WTC11 (cell line): ENCODE measurements at places on chromosomes 2 and 18. TPM values are rescaled to one million over a fixed set of nuclear protein-coding genes. Genes with fewer than 3 reads are reported as not detected.

Gene ASTL
- 0.69 to 1.4 TPM (median 0.79 TPM) in 3 replicates for total RNA-seq

- H3K4me3 ChIP-seq, result peak overlapping the region; percentile 13; the same call in 1 of the 2 replicates
- peaks cover 37% of the 10 kb centered on the region for H3K4me1 ChIP-seq
- H3K27me3 ChIP-seq, result peaks cover 47% of the 10 kb centered on the region
- H3K27ac ChIP-seq, result peak overlapping the region; percentile 36; the same call in 1 of the 2 replicates
- no peak for DNase-seq
- H3K36me3 ChIP-seq, result peaks cover 31% of the 10 kb centered on the region
These were observed 194.3 kb downstream of the RTP5 start for GRCh38 chr2:242063850-242064249.

Gene LHCGR
- total RNA-seq, result 0.21 to 0.34 TPM (median 0.31 TPM) in 3 replicates

GRCh38 chr2:42048299-42049220, 739 bp downstream of the PKDCC start:
- H3K27ac ChIP-seq, result no peak overlapping the region
- peak overlapping the region; percentile 69 for H3K4me3 ChIP-seq
- H3K4me1 ChIP-seq, result peaks cover 75% of the 10 kb centered on the region
- DNase-seq, result peak; percentile 39
- peaks cover 20% of the 10 kb centered on the region for H3K27me3 ChIP-seq

DNA sequence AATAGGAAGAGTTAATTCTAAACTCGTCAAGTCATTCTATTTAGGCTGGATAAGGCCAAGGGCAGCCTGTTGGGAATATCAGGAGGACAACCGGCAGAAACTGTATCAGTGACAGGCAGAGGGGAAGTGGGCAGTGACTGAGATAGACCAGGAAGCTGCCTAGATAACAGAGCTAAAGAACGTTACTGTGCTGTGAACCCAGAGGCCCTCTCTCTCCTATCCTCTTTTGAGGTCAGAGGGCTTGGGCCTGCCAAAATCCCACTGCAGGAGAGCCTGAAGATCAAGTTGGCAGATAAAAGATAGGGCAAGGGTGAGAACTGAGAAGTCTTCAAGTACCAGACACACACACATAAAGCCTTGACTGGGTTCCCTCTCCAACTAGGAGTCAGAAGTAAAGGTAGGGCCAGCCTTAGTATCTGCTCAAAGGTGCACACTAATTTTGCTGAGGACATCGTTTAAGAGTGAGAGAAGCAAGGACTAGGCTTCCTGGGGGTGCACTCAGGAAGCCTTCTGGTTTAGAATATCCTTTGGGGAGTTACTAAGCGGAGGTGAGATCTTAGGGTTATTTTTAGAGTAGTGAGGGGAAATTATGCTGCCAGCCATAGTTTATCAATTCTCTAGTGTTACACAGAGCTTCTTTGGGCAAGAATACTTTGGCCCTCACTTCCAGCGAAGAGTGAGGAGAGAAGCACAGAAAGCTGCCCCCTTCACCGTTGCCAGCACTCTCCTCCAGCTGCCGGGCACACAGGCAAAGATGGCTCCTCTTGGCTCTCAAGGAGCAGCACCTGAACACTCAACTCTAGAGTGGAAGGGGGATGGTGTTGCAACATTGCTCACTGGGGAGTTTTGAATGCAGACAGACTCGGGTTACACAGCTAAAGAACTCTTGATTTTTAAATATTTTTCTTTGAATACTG, 9.8 kb downstream of the CAVIN2 start:
- no peak overlapping the region for H3K4me3 ChIP-seq
- no peaks in the 10 kb centered on the region for H3K27me3 ChIP-seq
- no peak overlapping the region for H3K27ac ChIP-seq
- no peaks in the 10 kb centered on the region for H3K36me3 ChIP-seq
- peaks cover 14% of the 10 kb centered on the region for H3K4me1 ChIP-seq

DNA sequence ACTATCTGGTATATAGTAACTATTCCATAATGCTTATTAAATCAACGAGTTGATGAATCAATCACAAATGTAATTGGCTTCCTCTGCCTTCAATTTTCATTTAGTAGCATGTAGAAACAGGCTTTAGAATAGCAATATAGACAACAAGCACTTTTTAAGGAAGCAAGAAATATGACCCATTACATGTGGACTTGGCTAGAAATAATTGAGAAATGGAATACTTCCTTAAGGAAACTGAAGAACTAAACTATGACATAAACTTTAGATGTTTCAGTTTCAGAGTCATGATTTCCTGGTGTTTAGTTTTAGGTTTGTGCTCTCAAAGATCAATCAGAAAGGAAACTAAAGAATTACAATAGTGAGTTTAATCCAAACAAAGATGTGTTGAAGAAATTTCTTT, 443.8 kb downstream of the MBD2 start:
- no peaks in the 10 kb centered on the region for H3K27me3 ChIP-seq
- no peaks in the 10 kb centered on the region for H3K4me1 ChIP-seq
- no peaks in the 10 kb centered on the region for H3K36me3 ChIP-seq
- no peak overlapping the region for H3K4me3 ChIP-seq
- H3K27ac ChIP-seq, result no peak overlapping the region

Gene PAX3
- not detected in 3 replicates for total RNA-seq

Gene ZFP36L2
- total RNA-seq, result 50.4 to 63.4 TPM (median 61.6 TPM) in 3 replicates

DNA sequence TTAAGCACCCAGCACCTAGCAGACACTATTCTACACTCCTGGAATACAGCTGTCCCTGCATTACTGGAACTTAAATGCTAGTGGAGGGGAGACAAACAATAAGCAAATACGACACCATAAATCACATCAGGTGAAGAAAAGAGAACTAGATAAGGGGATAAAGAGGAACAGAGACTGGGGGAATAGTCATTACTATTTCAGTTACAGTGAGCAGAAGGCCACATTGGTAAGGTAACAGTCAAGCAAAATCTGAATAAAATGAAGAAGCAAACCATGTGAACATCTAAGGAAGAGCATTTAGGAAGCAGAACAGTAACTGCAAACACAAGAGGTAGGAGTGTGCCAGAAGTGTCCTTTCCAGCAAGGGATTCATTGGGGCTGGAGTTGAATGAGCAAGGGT, 77.0 kb upstream of the PTPRM start:
- DNase-seq, result no peak
- no peaks in the 10 kb centered on the region for H3K36me3 ChIP-seq
- no peaks in the 10 kb centered on the region; the same call in 1 of the 2 replicates for H3K27me3 ChIP-seq
- no peak overlapping the region for H3K4me3 ChIP-seq

DNA sequence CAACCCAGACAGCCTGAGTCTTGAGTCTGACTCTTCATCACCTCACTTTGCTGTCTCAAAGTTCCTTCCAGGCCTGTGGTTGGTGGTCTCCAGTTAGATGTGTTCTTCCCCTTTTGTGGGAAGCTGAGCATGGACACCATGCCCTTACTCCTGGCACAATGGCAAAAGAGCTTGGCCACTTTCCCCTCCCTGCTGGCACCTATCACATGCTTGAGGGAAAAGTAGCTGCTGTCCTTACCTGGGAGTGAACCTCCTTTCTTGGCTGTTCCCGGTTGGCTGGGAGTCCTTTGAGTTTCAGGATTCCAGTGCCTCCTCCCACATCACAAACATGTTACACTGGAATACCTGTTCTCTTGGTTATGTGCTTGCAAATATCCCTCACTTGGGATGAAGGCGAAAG, 97.8 kb downstream of the GATA6 start:
- no peak for DNase-seq
- H3K4me3 ChIP-seq, result no peak overlapping the region
- H3K27me3 ChIP-seq, result peaks cover 5% of the 10 kb centered on the region; the same call in 1 of the 2 replicates
- no peak overlapping the region for H3K27ac ChIP-seq
- H3K36me3 ChIP-seq, result no peaks in the 10 kb centered on the region
- H3K4me1 ChIP-seq, result peaks cover 3% of the 10 kb centered on the region

- H3K36me3 ChIP-seq, result no peaks in the 10 kb centered on the region
- H3K27me3 ChIP-seq, result peaks cover 85% of the 10 kb centered on the region
- H3K4me1 ChIP-seq, result peaks cover 82% of the 10 kb centered on the region
- no peak for DNase-seq
- peak overlapping the region; percentile 2; the same call in 1 of the 2 replicates for H3K4me3 ChIP-seq
These were observed 8.0 kb downstream of the ZEB2 start for GRCh38 chr2:144511937-144512336.

GRCh38 chr2:236571145-236571544, 1.5 kb downstream of the ACKR3 start:
- H3K4me1 ChIP-seq, result peaks cover 70% of the 10 kb centered on the region
- no peaks in the 10 kb centered on the region for H3K36me3 ChIP-seq
- no peak overlapping the region for H3K27ac ChIP-seq
- peak overlapping the region; percentile 42 for H3K4me3 ChIP-seq
- DNase-seq, result no peak
- peaks cover 38% of the 10 kb centered on the region for H3K27me3 ChIP-seq

GRCh38 chr18:27185025-27185763, at the start of gene CHST9:
CHST9 (minus strand) TSS chr18:27185308; CDS start chr18:27142809, 42,499 bp downstream.
- H3K27ac ChIP-seq, result peak within 1 kb of the TSS; percentile 44
- no peaks in the 10 kb centered on the region for H3K36me3 ChIP-seq
- peaks cover 39% of the 10 kb centered on the region for H3K4me1 ChIP-seq

Gene HK2
- total RNA-seq, result 61.6 to 74.5 TPM (median 73.9 TPM) in 3 replicates

Gene WNT10A
- total RNA-seq, result not detected in 3 replicates

GRCh38 chr2:146455325-146455724, 1389.5 kb upstream of the ACVR2A start:
- no peak overlapping the region for H3K4me3 ChIP-seq
- H3K36me3 ChIP-seq, result peaks cover 25% of the 10 kb centered on the region
- DNase-seq, result no peak
- H3K27me3 ChIP-seq, result no peaks in the 10 kb centered on the region
- H3K27ac ChIP-seq, result no peak overlapping the region

- H3K27ac ChIP-seq, result no peak overlapping the region
- peaks cover 12% of the 10 kb centered on the region for H3K4me1 ChIP-seq
- H3K27me3 ChIP-seq, result peaks cover 3% of the 10 kb centered on the region; the same call in 1 of the 2 replicates
- no peaks in the 10 kb centered on the region for H3K36me3 ChIP-seq
- no peak overlapping the region for H3K4me3 ChIP-seq
These were observed 256.4 kb downstream of the SP3 start for GRCh38 chr2:173708806-173709205.

GRCh38 chr2:217974389-217975005, 28.3 kb downstream of the TNS1 start:
- no peak overlapping the region for H3K4me3 ChIP-seq

Gene SCYGR4
- total RNA-seq, result not detected in 3 replicates

Gene PROC
- total RNA-seq, result 0.30 to 0.59 TPM (median 0.39 TPM) in 3 replicates

- no peak overlapping the region for H3K4me3 ChIP-seq
- no peak for DNase-seq
- peaks cover 5% of the 10 kb centered on the region for H3K36me3 ChIP-seq
- no peaks in the 10 kb centered on the region for H3K27me3 ChIP-seq
- peaks cover 7% of the 10 kb centered on the region; the same call in 1 of the 2 replicates for H3K4me1 ChIP-seq
- H3K27ac ChIP-seq, result no peak overlapping the region
These were observed 1642.4 kb upstream of the SLC39A10 start for GRCh38 chr2:194014639-194015038.

- H3K4me3 ChIP-seq, result no peak overlapping the region
- H3K27me3 ChIP-seq, result no peaks in the 10 kb centered on the region
- H3K4me1 ChIP-seq, result peaks cover 4% of the 10 kb centered on the region; the same call in 1 of the 2 replicates
- H3K27ac ChIP-seq, result no peak overlapping the region
- H3K36me3 ChIP-seq, result no peaks in the 10 kb centered on the region
- DNase-seq, result no peak
These were observed 595.5 kb downstream of the FBXO15 start for GRCh38 chr18:73552171-73552570.

- H3K27ac ChIP-seq, result peak overlapping the region; percentile 69
- 0 out of 2 replicates have a peak, but pooled peaks cover 2% of the 10 kb centered on the region for H3K36me3 ChIP-seq
These were observed 51.1 kb downstream of the TGOLN2 start for GRCh38 chr2:85276571-85277118.

DNA sequence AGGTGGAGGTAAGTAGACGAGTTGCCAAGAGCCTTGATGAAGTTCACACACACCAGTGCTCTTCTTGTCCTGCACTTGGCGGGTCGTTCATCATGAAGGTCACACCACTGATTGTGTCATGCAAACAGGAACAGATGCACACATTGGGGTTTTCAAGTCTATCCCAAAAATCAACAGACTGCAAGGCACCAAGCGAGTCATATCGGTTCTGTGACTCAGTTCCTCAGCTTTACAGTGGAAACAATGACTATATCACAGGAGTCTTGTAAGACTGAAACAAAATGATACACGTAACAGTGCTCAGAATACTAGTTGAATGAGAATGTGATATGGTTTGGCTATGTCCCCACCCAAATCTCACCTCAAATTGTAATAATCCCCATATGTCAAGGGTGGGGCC, 526.9 kb upstream of the ID2 start:
- peaks cover 29% of the 10 kb centered on the region for H3K4me1 ChIP-seq
- H3K36me3 ChIP-seq, result no peaks in the 10 kb centered on the region
- no peak overlapping the region for H3K4me3 ChIP-seq
- no peaks in the 10 kb centered on the region for H3K27me3 ChIP-seq
- DNase-seq, result no peak
- H3K27ac ChIP-seq, result no peak overlapping the region

Gene DIPK1C
- total RNA-seq, result not detected in 3 replicates

Gene OXER1
- 2.6 to 2.7 TPM (median 2.7 TPM) in 3 replicates for total RNA-seq

Gene FHOD3
- 3.8 to 4.8 TPM (median 4.6 TPM) in 3 replicates for total RNA-seq

Gene KIF5C
- total RNA-seq, result 58.0 to 73.5 TPM (median 60.6 TPM) in 3 replicates

GRCh38 chr2:234691214-234691575, 194.3 kb upstream of the ARL4C start:
- H3K36me3 ChIP-seq, result peaks cover 27% of the 10 kb centered on the region
- no peaks in the 10 kb centered on the region; the same call in none of the 2 replicates for H3K27me3 ChIP-seq
- no peak for DNase-seq
- no peak overlapping the region for H3K4me3 ChIP-seq

Gene GKN2
- not detected in 3 replicates for total RNA-seq

GRCh38 chr18:44586782-44587524, 93.7 kb upstream of the SETBP1 start:
- peaks cover 7% of the 10 kb centered on the region; the same call in 1 of the 2 replicates for H3K4me1 ChIP-seq
- no peak overlapping the region for H3K4me3 ChIP-seq
- H3K27me3 ChIP-seq, result no peaks in the 10 kb centered on the region
- DNase-seq, result no peak
- no peaks in the 10 kb centered on the region for H3K36me3 ChIP-seq

- H3K4me3 ChIP-seq, result no peak overlapping the region
- no peak for DNase-seq
- H3K27ac ChIP-seq, result no peak overlapping the region
These were observed 24.1 kb upstream of the NABP1 start for GRCh38 chr2:191653667-191654391.

Gene RND3
- total RNA-seq, result 50.6 to 64.4 TPM (median 55.8 TPM) in 3 replicates

DNA sequence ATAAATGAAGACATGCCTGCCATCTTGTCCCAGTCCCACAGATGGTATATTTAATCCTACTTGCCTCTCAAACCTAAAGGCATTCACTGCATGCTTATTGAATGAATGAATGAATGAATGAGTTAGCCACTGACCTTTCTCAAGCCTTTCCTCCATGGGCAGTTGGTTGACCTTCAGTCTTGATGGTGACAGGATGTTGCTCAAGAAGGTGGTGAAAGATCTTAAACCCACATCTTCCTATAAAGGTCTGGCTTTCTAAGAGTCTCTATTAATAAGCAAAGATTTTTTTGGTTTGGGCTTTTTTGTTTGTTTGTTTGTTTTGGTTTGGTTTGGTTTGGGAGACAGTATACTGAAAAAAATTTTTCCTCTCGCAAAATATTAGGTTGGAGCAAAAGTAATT, 41.7 kb downstream of the KIAA2012 start:
- H3K4me1 ChIP-seq, result peaks cover 15% of the 10 kb centered on the region
- no peaks in the 10 kb centered on the region; the same call in 1 of the 2 replicates for H3K27me3 ChIP-seq
- no peak for DNase-seq
- H3K27ac ChIP-seq, result no peak overlapping the region
